ENCODE measurements at places on chromosomes 5 and 9. TPM values are rescaled to one million over a fixed set of nuclear protein-coding genes. Genes with fewer than 3 reads are reported as not detected.
A peak's percentile ranks its signal among the peaks of the same experiment; 100 is the strongest.

The CCDC183 gene
- total RNA-seq = 9.0 TPM

The FBP2 gene
- not detected for total RNA-seq

GRCh38 chr9:83526901-83527300 is 11.3 kb downstream of the FRMD3 start:
- H3K4me1 ChIP-seq = peaks cover 10% of the 10 kb centered on the region
- no peak for DNase-seq
- no peak overlapping the region for H3K27ac ChIP-seq
- no peak overlapping the region for H3K4me3 ChIP-seq

GRCh38 chr5:139633295-139634027 is 14.7 kb upstream of the CXXC5 start:
- H3K4me3 ChIP-seq = no peak overlapping the region
- peak overlapping the region; percentile 62 for H3K27ac ChIP-seq
- H3K4me1 ChIP-seq = peaks cover 28% of the 10 kb centered on the region
- H3K36me3 ChIP-seq = peaks cover 1% of the 10 kb centered on the region
- H3K27me3 ChIP-seq = no peaks in the 10 kb centered on the region

DNA sequence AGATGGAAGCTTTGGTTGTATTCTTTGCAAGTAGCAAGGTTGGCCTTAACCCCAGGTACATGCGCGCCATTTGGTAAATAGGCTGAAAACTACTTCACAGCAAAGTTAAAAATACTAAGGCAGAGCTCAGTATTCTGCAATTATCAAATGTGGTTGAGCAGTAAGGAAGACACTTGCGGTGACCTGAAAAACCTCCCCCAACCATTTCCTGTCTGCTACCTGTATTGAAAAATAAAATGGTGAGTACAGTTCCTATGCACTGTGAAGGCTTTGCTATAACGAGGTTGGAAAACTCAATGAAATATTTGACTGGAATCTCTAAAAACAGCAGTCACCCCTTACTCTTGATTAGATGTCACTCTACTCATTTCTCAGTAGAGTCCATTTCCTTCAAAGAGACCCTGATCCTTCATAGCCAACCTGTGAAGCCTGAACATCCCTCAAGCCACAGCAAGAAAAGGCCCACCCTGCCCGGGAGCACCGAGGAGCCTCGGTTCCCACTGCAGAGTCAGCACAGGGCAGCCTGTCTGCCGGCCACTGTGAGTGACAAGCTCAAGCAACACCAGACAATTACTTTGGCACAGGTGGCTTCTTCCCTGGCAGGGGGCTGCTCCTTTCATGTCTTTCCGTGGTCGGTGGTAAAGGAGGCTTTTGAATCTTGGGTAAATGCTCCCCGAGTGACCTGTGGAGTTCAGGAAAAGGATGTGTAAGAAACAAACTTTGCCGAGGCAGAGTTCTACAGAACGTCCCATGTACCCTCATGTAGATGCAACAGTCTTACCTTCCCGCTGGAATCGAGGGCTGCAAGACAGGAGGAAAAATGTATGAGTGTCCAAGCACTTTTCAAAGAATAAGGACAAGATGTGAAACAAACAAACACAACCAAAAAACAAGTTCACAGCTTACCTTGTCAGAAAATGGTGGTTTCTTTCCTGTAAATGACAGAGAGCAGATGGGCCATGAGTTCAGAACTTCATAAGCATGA is 29.6 kb downstream of the C5orf58 start:
- no peak for DNase-seq
- no peak overlapping the region for H3K27ac ChIP-seq
- no peaks in the 10 kb centered on the region for H3K36me3 ChIP-seq
- no peak overlapping the region for H3K4me3 ChIP-seq

The ACOT12 gene
- total RNA-seq = not detected

DNA sequence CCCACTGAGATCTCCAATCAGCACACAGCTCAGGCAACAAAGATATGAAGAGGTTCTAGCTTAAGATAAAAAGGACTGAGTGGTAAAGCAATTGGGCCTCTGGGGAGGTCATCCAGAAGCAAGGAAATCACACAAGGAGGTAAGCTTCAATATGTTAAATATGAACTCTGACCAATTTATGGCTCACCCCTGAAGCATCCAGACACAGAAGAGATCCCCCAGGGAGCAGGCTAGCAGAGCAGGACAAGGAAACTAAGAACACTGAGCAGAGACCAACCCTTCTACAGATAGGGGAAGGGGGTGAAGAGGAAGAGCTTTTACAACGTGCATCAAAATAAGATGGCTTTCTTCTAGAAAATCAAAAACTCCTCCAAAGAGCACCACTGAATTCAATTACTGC is 616.2 kb downstream of the DNAH5 start:
- no peak overlapping the region for H3K27ac ChIP-seq
- H3K4me3 ChIP-seq = no peak overlapping the region
- H3K4me1 ChIP-seq = peaks cover 2% of the 10 kb centered on the region
- H3K36me3 ChIP-seq = no peaks in the 10 kb centered on the region

DNA sequence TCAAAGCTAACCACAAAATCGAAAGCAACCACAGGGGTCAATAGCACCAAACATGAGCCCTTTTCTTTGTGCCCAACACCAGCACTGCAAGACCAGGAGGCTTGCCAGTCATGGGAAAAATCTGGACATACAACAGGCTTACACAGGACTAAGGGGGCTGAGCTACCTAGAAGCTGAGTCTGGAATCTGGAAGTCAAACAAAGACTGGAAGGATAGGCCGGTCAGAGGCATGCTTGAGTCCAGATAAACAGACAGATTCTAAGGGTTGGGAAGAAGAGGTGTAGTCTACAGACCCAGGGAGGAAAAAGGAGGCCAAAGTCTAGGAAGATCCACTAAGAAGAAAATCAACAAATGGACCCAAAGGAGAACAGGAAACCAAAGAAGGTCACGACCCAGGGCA is 73.3 kb downstream of the MYO10 start:
- peak overlapping the region; percentile 54 for H3K27ac ChIP-seq
- H3K4me3 ChIP-seq = no peak overlapping the region
- no peaks in the 10 kb centered on the region for H3K27me3 ChIP-seq
- H3K4me1 ChIP-seq = peaks cover 32% of the 10 kb centered on the region

- no peaks in the 10 kb centered on the region for H3K27me3 ChIP-seq
- no peak overlapping the region for H3K4me3 ChIP-seq
- H3K4me1 ChIP-seq = peaks cover 8% of the 10 kb centered on the region
- no peak for DNase-seq
- H3K36me3 ChIP-seq = no peaks in the 10 kb centered on the region
Observed at GRCh38 chr5:148569948-148570347, 84.4 kb downstream of the HTR4 start.

DNA sequence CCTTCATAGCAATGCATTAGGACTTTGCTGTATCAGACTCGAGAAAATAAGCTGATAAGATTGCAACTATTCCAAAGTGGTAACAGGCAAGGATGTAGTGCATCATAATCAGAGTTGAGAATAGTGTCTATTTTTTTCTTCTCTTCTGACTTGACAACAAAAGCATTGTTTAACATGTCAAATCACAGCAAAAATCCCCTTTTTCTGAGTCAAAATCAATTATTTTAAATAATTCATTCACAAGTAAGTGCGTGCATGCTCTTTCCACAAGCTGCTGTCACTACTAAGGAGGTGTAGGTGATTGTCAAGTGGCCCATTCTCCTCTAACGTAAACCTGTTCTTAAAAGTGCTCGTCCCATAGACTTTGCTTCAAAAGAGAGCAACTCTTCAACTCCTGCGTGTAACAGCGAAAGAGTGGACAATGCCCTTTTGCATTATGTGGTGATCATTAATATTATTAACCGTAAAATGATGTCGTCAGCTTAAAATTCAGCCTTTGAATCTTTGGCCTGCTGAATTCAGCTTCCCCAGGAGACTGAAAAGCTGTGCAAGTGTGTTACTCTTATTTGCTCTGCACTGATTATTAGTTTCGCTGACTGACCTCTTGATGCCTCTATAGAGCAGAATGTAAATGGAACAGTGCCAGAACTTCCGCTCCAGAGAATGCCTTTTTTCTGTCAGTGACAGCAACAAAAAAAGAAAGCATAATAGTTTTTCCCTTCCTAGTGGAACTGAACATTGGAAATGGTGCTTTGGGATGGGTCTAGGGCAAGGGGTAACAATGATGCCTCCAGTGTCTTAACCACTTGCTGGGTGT is 680.8 kb upstream of the SEMA6A start:
- H3K4me1 ChIP-seq = peaks cover 17% of the 10 kb centered on the region
- H3K4me3 ChIP-seq = no peak overlapping the region
- H3K27me3 ChIP-seq = no peaks in the 10 kb centered on the region
- DNase-seq = no peak
- H3K36me3 ChIP-seq = no peaks in the 10 kb centered on the region

The KIF4B gene
- total RNA-seq = not detected

DNA sequence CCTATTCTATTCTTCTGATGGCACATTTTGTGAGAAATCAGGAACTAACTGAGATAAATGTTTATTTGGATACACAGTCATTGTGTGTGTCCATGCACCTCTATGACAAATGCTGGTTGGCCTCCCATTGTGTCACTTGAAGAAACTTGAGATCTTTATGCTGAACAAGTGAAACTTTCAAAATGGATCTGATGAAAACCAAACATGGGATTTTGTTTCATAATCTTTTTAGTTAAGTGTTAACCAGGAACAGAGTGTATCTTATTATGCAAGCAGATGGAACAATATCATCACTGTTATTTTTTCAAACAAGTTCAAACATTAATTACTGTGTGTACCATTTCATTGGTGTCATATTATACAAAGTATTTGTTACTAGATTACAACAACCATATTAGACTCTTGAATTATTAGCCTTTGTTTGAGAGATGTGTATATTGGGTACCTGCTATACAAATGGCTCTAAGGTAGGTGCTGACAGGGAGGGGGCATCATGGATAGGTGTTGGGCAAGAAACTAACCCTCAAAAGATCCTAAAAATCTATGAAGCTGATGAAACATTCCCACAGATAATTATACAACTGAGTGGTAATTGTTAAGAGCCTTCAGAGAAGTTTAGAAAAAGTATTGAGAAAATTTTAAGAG is 159.8 kb downstream of the PALM2AKAP2 start:
- no peaks in the 10 kb centered on the region for H3K4me1 ChIP-seq
- peaks cover 8% of the 10 kb centered on the region for H3K27me3 ChIP-seq
- H3K36me3 ChIP-seq = no peaks in the 10 kb centered on the region
- H3K4me3 ChIP-seq = no peak overlapping the region
- no peak overlapping the region for H3K27ac ChIP-seq
- DNase-seq = no peak

DNA sequence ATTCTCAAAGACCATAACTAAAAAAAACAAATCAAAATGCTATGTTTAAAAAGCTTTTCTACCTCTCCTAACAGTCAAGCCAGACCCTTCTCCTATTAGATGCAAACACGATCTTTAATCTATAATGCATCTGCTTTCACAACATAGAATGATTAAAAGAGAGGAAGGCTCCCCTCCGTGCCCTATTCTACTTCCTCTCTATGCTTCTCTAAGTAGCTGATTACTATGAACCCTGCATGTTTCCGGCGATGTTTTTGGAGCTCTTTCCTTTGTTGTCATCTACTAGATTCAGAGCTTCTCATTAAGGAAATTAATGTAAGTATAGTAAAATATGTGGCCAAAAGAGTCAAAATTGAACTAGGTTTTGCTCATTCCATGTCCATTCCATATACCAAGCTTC is 29.2 kb upstream of the CEP120 start:
- peaks cover 9% of the 10 kb centered on the region for H3K4me1 ChIP-seq
- H3K27me3 ChIP-seq = no peaks in the 10 kb centered on the region
- no peaks in the 10 kb centered on the region for H3K36me3 ChIP-seq
- DNase-seq = no peak
- no peak overlapping the region for H3K4me3 ChIP-seq
- H3K27ac ChIP-seq = no peak overlapping the region
